Activated CD4-positive, alpha-beta T cell treated with anti-CD3 and anti-CD28 coated beads, Interleukin-2, amount 10 ng/mL, durations not matched to agents 24 days and 14 days (primary cell): ENCODE measurements at places on chromosomes 5 and 9. TPM values are rescaled to one million over a fixed set of nuclear protein-coding genes. Genes with fewer than 3 reads are reported as not detected.
A peak's percentile ranks its signal among the peaks of the same experiment; 100 is the strongest.

MARCHF11 gene
- not detected in 2 replicates for total RNA-seq

BTNL9 gene
- total RNA-seq: 0.23 TPM in 1 of 2 replicates, not detected in the other

LCN9 gene
- total RNA-seq: not detected in 2 replicates

DNA sequence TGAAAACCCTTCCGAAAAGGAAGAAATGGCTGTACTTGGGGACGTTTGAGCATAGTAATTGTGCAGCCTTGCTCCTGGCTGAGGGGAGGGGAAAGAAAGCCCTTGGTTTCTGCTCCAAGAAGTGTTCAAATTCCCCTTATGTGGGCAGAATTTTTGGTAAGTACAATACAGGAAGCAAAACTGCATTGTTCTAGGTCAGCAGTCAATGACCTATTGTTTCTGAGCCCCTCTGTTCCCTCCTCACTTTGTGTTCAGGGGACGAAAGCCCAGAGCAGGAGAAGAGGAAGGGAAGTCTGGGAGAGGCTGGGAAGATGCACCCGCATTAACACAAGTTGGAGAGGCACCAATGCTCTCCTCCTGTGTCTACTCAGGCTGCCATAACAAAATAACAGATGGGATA, 11.9 kb downstream of the BASP1 start:
- no peaks in the 10 kb centered on the region for H3K27me3 ChIP-seq
- no peaks in the 10 kb centered on the region for H3K36me3 ChIP-seq
- DNase-seq: no peak
- H3K27ac ChIP-seq: no peak overlapping the region

DNA sequence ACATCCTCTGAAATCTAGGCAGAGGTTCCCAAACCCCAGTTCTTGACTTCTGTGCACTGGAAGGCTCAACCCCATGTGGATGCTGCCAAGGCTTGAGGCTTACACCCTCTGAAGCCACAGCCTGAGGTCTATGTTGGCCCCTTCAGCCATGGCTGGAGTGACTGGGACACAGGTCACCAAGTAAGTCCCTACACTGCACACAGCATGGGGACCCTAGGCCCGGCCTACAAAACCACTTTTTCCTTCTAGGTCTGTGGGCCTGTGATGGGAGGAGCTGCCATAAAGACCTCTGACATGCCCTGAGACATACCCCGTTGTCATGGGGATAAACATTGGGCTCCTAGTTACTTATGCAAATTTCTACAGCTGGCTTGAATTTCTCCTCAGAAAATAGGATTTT, 418.8 kb upstream of the CCNH start:
- no peak overlapping the region for H3K27ac ChIP-seq
- H3K4me3 ChIP-seq: no peak overlapping the region
- H3K27me3 ChIP-seq: no peaks in the 10 kb centered on the region
- no peaks in the 10 kb centered on the region for H3K4me1 ChIP-seq
- no peaks in the 10 kb centered on the region for H3K36me3 ChIP-seq

GRCh38 chr9:89969881-89970639, 365.2 kb downstream of the GADD45G start:
- H3K4me3 ChIP-seq: peak overlapping the region; percentile 18
- H3K27ac ChIP-seq: peak overlapping the region; percentile 60

DNA sequence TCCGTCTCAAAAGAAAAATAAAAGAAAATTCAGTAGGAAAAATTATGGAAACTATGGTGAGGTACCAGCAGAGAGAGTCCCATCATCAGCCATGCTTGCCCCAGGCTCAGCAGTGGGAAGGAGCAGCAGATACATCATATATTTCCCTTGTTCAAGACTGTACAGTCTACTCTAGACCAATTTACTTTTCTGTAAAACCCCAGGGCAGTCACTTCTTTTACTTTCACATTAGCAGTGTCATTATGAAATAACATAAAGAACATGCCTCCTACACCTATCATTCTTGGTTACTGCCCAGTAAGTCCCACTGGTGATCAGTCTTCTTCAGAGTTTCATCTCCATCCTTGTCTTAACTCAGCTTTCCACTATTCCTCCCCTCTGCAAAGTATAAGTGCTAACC, 1145.0 kb downstream of the MAT2B start:
- no peaks in the 10 kb centered on the region for H3K27me3 ChIP-seq
- no peak for DNase-seq
- no peaks in the 10 kb centered on the region for H3K4me1 ChIP-seq
- no peaks in the 10 kb centered on the region for H3K36me3 ChIP-seq
- no peak overlapping the region for H3K4me3 ChIP-seq
